ENCODE measurements at places on chromosomes 3 and 15.
A peak's percentile ranks its signal among the peaks of the same experiment; 100 is the strongest.

DNA sequence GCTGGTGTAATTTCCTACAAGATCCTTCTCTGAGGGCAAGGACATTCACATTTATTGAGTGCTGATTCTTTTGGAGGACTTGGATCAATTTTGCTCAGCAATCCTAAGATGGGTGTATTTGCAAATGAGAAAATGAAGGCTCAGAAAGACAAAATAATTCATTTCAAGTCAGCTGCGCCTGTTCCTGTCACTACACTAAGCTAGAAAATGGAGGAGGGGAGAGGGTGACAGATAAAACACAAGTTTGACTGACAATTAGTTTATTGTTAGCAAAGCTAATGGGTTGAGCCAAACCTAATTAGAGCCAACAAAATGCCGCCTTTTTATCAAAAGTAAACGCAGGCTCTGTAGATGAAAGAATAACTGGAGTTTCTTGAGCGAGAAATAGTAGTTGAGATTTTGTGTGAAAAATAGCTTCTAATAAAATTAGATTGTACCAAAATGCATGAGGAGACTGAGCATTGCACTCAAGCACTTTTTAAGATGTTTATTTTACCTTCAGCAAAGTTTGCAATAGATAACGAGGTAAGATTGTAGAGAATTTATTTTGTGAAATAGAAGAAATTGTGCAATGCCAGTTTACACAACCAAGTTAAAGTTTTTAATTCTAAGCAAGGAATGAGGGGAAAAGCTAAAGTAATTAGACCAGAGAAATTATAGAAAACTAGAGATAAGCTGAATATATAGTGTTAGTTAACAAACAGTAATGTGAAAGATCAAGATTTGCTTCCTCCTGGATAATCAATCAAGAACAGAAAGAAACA, 39.6 kb upstream of the SECISBP2L start:
- no peak for DNase-seq

GRCh38 chr3:34844323-34844620, 795.1 kb upstream of the ARPP21 start:
- DNase-seq: no peak

- no peak for DNase-seq
These were observed 36.7 kb downstream of the SMAD3 start for GRCh38 chr15:67101911-67102598.

DNA sequence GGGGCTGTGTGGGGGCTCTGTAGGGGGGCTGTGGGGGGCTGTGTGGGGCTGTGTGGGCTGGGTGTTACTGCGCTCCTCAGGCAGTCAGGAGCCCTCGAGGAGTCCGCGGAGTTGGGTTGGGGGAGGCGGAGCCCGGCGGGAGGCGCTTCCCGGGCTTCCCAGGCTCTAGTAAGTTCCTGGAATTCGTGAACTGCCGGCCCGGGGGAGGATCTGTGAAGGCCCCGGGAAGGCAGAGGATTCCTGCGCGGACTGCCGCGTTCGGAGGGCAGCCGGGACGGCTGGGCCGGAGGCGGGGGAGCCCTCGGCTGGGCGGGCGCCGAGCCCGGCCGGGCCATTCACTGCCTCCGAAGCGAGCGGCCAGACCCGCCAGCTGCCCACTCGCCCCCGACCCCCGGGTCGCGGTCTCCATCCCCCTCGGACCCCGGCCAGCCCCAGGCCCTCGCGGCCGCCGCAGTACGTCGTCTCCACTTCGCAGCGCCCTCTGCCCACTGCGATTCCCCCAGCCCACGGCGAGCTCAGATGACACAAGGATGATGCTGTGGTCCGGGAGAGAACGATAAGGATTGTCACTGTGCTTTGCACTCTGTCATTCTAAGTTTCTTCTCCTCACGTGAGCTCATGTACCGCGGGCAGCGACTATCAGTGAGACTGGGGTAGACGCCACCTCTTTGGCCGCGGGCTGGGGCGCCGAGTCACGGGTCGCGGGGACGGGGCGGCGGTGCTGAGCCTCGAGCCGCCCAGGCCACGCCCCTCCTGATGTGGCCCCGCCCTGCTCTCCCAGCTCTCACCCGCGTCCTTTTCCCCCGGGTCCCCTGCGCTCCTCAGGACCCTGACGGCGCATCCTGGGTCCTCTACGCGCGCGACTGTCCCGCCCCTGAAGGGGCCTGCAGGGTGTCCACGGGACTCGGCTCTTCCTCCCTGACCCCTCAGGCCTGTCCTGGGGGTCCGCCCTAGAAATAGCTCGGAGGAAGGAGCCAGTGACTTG, 65.3 kb downstream of the KLF13 start:
- peak; percentile 68 for DNase-seq

GRCh38 chr3:147355084-147355752, 51.1 kb downstream of the ZIC4 start:
- DNase-seq: no peak

GRCh38 chr15:32861174-32861573, 143.4 kb downstream of the GREM1 start:
- DNase-seq: no peak

Measured in HuH-7 (cell line).